ENCODE measurements at places on chromosomes 5 and 9.

DNA sequence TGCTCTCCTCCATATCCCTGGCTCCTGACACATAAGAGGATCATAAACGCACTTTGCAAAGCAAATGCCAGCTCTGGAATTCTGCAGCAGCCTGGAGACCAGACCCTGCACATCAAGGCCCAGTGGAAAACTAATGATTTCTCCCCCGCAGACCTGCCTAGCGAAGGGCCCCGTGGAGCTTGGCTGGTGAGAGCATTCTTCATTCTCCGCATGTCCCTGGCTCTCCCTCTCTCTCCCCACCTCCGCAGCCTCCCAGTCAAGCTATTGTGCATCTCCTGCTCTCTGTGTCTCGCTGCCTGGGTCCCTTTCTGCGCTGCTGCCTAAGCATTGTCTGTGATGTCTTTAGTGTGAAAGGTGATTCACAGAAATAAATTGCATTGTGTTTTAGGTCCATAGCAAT lies 46.7 kb downstream of the GRIA1 start:
- DNase-seq, result no peak

DNA sequence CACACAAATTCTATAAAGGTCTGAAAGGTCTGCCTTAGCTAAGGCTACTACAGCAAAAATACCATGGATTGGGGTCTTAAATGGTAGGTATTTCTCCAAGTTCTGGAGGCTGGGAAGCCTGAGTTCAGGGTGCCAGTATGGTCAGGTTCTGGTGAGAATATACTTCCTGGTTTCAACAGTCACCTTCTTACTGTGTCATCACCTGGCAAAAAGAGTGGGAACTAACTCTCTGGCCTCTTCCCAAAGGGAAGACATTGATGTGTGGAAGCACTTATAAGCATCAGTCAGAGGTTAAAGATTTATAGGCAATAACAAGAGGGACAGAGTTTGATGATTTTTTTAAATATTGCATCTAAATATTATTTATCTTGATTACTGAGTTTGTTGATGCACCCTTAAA lies 53.0 kb downstream of the ZNF622 start:
- DNase-seq, result no peak

- DNase-seq, result no peak
Observed at GRCh38 chr5:56233230-56233629, at the start of gene ANKRD55. Gene ANKRD55, minus strand, starts transcription at chr5:56233330. Its CDS starts 417 bp downstream, at chr5:56232913.

- DNase-seq, result no peak
Observed at GRCh38 chr5:40033009-40033408, 608.2 kb upstream of the DAB2 start.

- no peak for DNase-seq
Observed at GRCh38 chr5:173410459-173411233, 82.4 kb upstream of the STC2 start.

GRCh38 chr5:139361835-139362429 lies 20.3 kb downstream of the PAIP2 start:
- no peak for DNase-seq

DNA sequence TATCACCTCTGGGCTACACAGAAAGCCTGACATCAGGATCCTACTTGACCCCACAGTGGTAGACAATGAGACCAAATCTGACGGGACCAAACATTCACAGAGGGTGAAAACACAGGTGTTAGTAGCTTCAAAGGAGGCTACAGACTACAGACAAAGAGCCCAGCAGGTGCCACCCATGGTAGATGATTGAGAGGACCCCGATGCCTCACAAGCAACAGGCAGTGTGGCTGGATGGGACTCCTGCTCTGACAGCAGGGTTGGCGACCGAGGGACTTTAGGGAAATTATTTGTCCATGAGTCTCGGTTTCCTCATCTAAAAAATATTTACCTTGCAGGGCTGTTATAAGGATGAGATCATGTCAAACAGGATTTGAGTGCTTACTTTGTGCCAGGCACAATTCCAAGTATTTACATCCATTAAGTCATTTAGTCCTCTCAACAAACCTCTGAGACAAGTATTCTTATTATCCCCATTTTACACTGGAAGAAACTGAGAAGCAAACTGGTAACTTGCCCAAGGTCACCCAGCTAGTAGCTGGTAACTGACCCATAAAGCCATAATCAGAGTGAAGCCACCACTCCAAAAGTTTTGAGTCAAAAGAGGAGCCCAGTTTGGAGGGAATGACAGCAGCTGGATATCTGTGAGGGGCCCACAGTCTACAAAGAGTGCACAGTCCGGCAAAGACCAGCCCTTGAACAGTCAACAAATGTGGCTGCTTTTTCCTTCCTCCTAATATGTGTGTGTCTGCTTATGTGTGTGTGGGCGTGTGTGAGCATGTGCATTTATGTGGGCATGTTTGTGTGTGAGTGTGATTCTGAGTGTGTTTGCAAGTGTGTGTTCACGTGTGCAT lies 502.0 kb downstream of the BNC2 start:
- no peak for DNase-seq
